Putamen (tissue), 1 donor: ENCODE measurements at places on chromosomes 1 and 21.

- no peak for DNase-seq
These were observed 3.6 kb downstream of the ZNF362 start for GRCh38 chr1:33259879-33260278.

DNA sequence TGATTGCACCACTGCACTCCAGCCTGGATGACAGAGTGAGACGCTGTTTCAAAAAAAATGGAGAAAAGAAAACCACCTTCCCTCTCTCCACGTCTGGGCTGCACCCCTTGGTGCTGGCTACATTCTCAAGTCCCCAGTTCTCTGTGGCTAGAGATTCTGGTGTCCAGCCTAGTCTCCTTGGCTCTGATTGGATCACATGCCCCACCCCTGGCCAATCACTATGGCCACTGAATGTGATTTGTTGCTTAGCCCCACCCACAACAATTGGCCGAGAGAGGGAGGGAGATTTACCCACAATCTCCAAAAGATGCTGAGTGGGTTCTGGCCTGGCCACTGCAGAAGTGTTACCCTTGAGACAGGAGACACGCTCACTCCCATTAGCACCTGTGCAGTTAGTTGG is 39.4 kb downstream of the FHAD1 start:
- no peak for DNase-seq

DNA sequence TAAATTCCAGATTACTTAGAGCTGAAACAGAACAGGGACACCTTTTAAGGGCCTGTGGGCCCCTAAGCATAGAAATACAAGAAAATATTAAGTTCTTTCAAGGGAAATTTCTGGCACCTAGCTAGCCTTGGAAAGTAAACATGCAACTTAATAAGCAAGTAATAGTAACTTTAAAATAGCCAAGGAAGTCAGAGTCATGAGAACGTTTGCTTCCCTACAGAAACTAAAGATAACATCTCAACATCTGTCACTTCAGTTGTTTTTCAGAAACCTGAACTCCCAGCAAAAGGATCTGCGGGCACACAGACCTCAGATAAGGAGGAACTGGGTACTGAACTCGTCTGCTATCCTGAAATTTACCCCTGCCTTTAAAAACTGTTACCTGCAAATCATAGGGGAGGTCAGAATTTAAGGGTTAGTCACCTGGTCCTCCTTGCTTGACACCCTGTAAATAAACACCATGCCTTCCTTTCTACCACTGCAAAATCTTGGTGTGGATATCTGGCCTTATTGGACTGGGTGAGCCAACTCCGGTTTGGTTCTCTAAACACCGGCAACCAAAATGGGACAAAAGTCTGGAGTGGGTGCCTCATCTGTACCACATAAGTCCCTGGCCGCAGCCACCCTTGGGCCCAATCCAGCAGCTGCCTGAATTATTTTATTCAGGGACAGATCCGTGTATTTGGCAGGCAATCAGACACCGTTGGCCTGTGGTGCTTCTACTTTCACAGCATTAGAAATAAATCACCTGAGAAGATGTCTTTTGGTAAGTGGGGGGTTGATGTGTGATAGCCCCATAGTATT is 27.9 kb downstream of the NRDC start:
- DNase-seq: no peak

DNA sequence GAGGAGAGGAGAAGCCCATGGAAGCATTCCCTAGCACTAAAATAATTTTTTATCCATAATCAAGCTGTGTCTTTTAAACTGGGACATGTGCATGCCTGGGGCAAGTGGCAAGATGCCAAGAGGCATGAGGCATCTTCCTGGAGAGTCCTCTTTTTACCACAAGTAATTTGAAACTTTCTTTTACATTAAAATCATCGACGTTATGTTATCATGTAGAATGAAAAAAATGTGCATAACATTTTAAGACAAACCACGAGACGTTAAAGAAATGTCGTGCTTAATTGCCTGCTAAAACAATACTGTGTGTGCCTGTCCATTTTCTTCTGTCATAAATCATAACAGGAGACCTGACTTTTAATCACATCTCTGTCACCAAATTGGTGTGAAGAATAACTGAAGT is 1.5 kb downstream of the STYXL2 start:
- no peak for DNase-seq

GRCh38 chr1:89980605-89981004 is 14.3 kb upstream of the ZNF326 start:
- no peak for DNase-seq
